Inflammatory macrophage treated with lipopolysaccharide for 1 hour (primary cell): ENCODE measurements at places on chromosomes 5 and 9.

DNA sequence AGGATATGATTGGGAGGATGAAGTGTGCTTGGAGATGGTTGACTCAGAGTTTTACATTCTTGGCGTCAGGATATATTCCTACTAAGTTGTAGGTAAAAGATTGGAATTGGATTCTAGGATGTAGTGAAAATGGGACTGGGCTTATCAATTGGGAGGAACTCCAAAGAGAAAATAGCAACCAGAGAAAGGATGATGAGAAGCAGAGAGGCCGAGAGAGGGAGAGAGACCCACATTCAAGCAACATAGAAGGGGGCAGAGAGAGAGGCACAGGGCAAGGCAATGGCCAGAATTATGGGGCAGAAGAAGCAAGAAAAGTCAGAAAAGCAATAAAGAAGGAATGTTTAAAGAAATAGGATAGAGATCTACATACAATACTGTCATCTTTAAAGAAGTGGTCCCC is 217.9 kb upstream of the ACTBL2 start:
- no peak for DNase-seq

DNA sequence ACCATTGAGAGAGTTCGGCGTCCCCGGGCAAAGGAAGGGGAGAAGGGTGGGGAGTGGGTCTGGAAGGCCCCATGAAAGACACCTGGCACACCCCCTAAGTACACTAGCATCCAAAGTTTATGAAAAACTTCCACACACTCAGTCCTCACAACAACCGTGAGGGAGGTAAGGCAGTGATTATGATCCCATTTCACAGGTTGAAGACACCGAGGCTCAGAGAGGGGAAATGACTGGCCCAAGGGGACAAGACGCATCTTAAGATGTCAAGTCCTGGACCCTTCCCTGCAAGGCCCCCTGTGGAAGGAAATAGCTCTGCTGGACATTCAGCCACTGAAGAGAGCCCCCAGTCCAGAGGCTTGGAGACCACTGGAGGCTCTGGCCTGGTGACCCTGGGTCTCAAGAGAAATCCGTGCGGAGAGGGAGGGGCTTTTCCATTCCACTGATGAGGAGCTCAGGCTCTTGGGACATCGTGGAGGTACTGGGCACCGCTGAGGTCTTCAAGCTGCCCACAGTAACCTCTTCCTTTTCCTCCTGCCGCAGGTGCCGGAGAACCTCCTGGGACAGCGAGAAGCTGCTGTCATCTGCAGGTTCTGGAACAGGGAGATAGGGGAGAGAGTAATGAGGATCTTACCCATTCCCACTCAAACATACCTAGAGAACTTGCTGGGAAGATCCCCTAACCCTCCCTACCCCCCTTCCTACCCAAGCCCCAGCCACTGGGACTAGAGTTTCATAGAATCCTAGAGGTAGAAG is 5.2 kb downstream of the SMIM33 start:
- DNase-seq = no peak

DNA sequence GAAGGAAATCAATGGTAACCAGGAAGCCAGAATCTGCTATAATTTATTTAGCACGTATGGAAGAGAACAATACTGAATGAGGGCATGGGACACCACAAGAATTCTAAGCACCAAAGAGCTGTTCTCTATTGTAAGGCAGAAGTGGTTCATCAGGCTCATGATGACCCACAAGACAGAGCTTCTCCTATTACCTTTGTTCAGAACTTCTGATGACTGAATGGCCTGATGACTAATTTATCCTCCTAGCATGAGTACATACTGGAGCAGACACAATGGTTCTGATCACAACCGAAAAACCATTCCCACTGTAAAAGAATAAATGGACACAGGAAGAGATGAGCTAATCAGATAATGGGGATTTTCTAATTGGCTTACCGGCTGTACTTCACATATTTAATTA is 329.8 kb upstream of the PDE4D start:
- peak; percentile 44 for DNase-seq

DNA sequence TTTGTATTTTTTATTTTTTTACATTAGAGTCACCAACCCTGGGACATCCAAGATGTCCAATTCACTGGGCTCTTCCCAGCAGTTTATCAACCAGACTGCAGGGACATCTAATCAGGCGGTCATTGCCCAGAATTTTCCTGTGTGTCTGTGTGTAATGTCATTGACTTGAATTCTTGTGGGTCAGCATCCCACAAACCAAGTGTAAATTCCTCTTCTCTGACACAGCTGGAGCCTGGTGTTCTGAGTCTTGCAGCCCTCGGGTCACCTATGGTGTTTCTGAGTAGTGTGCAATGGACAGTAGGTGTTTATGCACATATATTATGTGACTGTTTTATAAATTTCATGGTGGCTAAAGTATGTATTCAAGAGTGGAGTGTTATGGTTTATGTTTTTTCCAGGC is 815.7 kb downstream of the SEMA5A start:
- no peak for DNase-seq

DNA sequence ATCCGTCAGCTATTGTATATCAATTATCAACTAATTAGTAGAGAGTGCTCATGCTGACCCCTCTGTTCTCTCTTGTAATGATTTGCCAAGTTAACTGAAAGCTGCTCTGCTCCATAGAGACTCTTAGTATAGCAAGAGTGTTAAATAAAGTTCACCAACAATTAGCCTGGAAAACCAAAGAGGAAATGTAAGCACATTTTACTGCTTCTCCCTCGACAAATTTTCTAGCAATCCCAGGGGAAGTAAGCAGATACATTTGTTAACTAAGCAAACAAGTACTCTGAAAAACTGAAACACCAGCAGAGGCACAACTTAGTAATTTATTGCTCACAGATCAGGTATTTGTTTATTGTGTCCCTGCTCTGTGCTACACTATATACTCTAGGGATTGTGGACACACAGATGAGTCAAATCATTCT is 162.2 kb downstream of the GLIS3 start:
- no peak for DNase-seq

- DNase-seq = no peak
Observed at GRCh38 chr5:125190232-125191087, 444.0 kb upstream of the ZNF608 start.

DNA sequence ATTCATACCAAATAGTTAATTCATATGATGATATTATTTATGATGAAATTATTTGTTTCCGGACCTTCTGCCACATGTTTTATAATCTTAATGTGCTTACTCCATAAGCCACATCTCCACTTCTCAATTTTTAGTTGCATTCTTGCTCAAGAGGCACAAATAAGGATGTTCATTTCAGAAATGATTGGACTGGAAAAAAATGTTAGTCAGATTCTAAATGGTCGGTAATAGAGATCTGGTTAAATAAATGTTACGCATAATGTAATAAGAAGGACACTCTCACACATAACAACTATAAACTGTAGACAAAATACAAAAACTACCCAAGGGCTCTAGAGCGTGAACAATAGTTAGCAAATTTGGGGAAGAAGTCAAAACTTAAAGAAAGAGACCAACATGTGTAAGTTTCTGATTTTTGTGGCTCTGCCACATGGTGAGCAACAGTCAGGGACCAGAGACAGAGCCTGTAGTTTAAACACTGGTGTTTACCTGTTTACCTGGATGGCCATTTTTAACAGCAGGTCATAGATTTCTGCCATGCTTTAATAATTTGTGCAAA is 554.3 kb upstream of the CLINT1 start:
- DNase-seq = peak; percentile 82

DNA sequence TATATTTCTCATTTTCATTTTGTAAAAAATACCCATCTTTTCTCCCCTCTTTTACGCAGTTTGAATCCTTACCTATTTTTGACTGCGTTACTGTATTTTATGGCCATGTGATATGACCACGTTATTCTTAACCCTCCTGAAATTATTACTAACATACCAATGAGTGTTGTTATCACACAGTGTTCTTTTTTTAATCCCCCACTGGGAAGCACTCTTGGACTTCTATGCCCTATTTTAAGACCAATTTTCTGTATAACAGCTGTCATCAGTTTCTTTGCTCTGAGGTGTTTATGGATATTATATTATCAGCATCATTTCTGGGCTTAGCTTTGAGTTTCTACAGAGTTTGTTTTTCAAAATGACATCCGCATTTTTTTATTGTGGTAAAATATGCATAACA is 71.1 kb downstream of the CFAP95 start:
- no peak for DNase-seq

DNA sequence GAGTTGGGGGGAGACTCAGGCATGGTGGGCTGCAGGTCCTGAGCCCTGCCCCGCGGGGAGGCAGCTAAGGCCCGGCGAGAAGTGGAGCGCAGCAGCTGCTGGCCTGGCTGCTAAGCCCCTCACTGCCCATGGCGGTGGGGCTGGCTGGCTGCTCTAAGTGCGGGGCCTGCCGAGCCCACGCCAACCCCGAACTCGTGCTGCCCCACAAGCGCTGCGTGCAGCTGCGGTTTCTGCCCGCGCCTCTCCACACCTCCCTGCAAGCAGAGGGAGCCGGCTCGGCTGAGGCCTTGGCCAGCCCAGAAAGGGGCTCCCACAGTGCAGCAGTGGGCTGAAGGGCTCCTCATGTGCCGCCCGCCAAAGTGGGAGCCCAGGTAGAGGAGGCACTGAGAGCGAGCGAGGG is 1355.1 kb upstream of the WWC1 start:
- DNase-seq = no peak

- DNase-seq = no peak
Observed at GRCh38 chr9:12719431-12719830, 26.2 kb downstream of the TYRP1 start.

- no peak for DNase-seq
Observed at GRCh38 chr9:115211413-115212124, 93.6 kb upstream of the TNC start.

DNA sequence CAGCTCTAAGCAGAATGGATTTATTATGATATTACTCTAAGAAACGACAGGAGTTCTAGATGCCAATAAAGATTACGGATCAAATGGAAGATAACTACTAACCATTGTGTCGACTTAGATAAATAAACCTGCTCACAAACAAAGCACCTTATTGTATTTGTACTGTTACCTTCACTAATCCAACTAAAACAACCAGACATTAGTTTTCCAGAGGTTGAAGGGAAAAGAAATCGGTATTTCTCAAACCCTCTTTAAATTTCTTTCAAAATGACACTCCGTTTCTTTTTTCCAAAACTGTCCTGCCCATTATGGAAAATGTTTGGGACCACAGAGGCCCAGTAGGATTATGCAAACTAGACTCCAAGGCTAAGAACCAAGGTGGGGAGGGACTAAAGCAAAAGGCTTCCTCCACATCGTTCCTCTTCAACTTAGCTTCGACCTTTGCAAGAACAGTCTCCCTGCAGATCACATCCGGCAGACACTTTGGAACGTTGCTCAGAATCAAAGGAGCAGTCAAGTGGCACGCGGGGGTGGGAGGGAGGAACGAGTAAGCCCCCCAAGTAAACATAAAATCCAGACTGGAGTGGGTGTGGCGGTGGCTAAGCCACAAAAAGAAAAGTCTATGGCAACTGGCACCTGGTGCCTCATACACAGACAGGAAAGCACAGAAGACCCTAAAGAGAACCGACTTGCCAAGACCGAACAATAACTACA is 2.7 kb downstream of the MLLT3 start:
- no peak for DNase-seq

DNA sequence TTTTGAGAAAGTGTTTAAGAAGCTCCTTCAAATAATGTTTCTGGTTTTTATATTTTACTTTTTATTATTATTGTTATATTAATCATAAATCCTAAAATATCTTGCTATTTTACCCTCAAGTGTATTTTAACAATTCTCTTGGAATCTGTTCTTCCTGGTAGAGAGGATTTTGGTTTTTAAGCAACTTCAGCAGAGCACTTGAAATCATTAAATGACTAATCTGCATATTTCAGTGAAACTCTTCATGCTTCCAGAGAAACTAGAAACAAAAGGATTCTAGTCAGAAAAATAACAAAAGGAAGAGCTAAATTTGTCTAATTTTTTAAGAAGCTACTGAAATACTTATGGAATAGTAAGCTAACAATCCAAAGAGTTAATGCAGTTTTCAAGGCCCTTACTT is 1057.3 kb downstream of the TLE1 start:
- DNase-seq = no peak

DNA sequence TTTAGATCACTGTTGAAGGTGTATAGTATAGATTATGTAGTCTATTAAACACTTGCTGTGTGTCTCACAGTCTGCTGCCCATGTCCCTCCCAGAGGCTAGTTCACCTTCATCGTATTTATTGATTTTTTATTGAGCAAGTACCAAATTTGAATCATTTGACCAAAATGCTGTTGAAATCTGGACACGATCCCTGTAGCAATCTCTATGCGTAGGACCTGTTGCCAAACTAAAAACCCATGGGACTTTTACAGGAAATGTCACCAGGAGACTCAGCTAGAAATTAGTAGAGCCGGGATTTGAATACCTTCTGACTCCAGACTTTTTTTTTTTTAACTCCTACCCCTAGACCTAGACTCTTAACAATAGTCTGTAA is 17.5 kb downstream of the SLC31A1 start:
- peak; percentile 82 for DNase-seq

DNA sequence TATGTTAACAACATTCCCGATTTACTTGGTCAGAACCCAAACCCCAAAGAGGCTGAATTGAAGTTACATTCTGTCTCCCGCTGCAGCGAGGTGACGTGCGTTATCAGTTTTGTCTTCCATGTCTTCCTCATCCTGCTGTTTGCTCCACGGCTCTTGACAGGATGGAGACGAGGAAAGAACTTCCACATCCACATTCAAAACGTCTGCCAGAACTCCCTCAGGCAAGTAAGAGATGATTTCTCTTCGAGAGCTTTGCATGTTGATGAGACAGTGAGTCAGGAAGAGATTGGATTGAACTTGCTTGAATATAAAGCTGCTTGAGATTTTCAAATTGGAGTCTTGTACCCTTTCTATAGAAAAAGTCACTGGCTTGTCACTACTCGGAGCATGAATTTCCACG is 242.6 kb downstream of the AUH start:
- no peak for DNase-seq

DNA sequence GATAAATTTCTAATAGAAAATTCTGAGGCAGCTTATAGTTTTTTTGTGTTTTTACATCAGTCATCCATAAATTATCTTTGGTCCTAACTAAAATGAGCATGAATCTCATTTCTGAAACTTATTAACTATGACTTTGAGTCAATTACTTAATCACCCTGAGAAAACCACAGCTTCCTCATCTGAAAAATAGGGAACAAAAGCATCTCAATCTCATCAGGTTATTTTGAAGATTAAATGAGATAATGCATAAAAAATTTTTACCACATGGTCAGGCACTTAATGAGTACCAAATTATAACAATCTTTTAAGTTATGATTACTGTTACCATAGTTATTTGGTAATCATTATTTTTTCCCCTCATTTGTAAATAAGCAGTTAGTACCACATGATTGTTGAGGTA is 279.1 kb downstream of the MAST4 start:
- peak; percentile 60 for DNase-seq

DNA sequence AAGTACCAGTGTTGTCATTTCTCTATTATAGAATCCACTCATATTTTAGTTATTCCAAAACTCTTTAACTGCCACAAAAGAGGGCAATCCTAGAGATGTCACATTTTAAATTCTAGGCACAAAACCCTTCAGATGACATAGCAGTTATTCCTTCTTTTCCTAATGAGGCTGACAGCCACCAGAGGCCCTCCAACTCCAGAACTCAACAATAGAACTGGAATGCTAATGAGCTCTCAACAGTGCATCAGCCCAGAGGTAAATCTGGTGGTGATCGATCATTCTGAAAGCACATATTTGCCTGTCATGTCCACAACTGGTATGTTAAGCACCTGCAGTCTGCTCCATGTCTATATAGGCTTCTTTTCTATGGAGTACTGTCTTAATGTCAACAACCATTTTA is 40.2 kb upstream of the RAB3C start:
- DNase-seq = no peak

- DNase-seq = no peak
Observed at GRCh38 chr9:94639999-94640376, 670 bp upstream of the FBP1 start.
